ENCODE measurements at places on chromosomes 7 and 10.

GRCh38 chr10:24333736-24334135 lies 124.8 kb downstream of the KIAA1217 start:
- DNase-seq = no peak

GRCh38 chr10:88491314-88491713 lies 91.8 kb downstream of the RNLS start:
- no peak for DNase-seq

- DNase-seq = no peak
Observed at GRCh38 chr7:17530741-17531421, 232.4 kb downstream of the AHR start.

GRCh38 chr7:30285536-30286284 lies 1.3 kb downstream of the ZNRF2 start:
- peak; percentile 56 for DNase-seq

DNA sequence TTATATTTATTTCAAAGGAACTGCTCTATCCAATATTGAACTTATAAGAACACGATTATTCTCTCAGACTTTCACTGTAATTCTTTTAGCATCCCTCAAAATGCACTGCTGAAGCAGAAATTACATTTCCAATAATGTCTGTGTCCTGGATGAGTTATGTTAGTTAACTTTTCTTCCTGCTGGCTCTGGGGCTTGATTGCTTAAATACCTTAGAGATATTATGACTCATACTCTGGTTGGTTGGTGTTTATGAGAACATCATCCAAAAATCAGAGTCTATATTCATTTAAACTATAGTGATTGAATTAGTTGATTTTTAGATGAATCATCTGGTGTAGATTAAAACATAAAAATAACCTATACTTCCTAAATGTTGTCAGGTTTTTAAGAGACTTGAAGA lies 246.3 kb upstream of the VWC2 start:
- no peak for DNase-seq

DNA sequence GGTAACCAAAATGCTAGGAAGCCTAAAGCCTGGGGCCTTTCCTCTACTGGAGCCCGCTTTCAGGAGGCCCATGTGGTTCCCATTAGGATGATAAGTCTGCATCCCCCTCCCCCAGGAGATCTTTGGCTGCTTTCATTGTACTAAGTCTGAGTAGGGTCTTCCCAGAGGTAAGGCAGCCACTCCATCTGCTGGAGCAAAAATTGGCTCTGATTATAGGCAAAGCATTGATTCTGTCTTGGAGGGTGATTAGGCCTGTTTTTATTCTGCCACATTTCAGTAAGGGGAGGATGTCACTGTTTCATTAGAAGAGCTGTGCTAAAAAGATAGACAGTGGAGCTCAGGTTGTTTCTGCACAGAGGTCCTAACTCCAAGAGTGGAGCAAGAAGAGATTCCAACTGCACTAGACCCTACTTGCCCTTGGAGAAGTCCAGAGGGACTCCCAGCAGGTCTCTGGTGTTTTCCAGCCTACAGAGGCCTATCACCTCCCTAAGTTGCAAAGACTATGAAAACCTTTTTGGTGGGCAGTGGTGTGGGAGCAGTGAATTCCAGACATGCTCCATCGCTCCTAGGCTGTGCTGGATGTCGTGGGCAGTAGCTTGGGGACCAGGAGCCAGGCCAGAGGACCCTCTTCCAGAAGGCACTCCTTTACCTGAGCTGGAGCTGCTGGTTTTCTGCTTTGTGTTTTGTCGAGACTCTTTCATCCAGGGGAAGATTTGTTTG lies 7.1 kb upstream of the HOXA2 start:
- DNase-seq = peak; percentile 70

DNA sequence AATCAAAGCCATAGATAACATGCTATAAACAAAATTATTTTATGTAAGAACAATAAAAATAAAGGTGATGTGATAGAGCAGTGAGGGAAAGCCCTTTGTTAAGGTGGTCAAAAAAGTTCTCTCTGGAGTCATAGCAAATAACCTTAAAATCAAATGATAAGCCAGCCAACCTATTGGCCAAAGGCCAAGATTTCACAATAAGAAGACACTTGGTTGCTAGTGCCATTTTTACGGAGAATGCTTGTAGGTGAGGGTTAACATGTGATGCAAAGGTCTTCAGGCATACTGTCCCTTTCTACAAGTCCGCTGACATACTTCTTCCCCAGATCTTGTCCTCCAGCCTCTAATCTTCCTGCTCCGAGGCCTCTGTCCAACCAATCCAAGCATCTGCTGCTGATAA lies 98.2 kb upstream of the ARID5B start:
- DNase-seq = no peak

GRCh38 chr7:31059551-31059950 lies 7.4 kb downstream of the ADCYAP1R1 start:
- DNase-seq = no peak

- DNase-seq = no peak
Observed at GRCh38 chr10:124357561-124357885, 61.2 kb downstream of the OAT start.

DNA sequence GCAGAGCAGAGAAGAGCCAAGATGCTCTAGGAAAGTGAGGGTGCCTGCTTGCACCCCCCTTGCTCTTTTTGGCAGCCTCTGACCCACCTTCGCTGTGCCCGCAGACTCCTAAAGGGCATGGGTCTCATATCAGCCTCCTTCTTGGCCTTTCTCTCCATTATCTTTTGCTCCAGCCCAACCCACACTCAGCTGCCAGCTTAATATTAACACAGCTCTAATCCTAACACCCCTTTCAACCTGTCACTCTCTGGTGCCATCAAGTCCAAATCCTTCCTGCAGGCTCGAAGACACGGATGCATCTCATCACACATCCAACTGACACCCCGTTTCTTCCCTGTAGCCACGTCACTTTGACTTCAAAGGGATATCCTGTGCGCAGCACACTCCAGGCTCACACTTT lies 171.6 kb upstream of the AUTS2 start:
- DNase-seq = no peak

GRCh38 chr7:13990319-13990983 lies 985 bp upstream of the ETV1 start:
- DNase-seq = peak; percentile 91

DNA sequence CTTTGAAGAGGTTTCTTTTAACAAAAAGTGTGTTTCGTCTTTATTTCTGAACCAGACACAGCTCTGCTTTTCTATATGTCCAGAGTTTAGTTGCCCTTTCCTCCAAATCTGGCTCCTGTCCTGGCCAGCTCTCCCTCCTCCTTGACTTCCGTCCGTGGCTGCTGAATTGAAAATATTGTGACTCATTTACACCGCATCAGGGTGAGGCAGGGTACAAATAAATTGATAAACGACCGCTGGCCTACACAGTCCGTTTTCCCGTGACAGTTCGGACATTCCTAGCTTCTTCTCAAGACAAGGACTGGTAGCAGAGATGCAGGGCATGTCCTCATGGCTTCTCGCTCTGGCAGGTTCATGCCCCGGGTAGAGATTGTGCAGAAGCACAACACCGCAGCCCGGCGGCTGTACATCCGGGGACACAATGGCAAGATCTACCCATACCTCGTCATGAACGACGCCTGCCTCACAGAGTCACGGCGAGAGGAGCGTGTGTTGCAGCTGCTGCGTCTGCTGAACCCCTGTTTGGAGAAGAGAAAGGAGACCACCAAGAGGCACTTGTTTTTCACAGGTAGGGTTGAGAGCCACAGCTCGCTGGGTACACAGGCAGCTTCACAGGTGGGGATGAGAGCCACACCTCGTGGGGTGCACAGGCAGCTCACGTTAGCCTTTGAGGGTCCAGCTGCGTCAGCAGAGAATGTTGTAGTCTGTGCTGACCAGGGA lies 126.6 kb downstream of the TRRAP start:
- DNase-seq = no peak

GRCh38 chr7:118429141-118429540 lies 204.6 kb downstream of the ANKRD7 start:
- no peak for DNase-seq

DNA sequence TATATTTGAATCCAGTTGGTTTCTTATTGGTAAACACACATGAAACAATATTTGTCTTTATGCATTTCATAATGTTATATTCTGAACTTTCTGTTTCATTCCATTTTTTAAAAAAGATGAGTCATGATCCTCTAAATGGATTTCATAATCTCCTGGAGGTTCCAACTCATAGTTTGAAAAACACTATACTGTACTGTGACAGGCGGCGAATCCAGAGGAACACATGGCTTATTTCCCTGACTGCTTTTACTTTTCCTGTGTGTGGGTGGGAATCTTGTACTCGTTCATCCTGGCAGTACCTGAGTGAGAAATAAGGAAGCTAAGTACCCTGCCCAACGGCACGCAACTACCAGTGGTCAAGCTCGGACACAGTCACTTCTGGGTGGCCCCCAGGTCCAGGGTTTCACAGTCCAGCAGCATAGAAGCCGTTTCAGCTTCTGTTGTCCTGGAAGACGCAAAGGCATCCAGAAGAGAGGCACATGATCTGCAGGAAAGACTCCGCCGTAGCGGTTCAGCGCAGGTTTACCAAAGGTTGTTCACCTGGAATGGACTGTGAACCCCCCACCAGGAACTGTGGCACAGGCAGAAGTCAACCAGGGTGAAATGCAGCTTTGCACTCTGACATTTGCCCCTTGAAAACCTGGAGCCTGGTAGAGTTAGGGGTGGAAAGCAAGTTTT lies 117.7 kb downstream of the CCNY start:
- no peak for DNase-seq

GRCh38 chr7:148276314-148277041 lies 314.1 kb upstream of the C7orf33 start:
- DNase-seq = no peak

DNA sequence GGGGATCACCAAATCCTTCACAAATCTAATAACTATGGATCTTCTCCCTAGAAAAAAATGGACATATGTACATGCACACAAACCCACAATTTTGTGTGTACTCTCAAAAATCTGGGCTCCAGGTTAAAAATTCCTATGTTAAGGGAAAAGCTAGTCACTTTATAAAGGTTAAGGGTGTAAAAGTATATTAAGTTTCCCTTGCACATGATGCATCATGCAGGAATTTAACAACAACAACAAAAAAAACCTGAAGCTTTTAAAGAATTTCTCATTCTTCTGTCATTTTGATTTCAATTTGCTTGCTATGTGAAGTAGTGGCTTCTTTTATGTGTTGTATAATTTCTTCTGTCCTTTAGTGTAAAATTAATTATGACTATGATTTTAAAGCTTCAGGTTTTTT lies 123.7 kb downstream of the CNOT4 start:
- no peak for DNase-seq

DNA sequence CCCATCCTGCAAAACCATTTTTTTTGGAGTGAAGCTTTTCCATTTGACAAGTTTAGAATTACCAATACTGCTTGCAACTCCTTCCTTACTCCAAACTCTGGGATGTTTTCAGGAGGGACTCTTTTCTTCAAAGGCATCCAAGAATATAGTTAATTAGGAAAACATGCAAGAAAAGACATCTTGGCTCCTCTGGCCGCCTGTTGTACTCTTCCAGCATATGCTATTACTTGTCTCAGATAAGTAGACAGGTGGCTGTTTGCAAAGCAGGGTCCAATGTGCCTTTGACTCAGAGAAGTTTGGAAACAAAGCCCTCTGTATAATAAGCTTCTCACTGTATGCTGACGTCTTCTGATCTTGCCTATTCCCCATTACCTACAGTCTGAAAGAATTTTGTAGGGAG lies 746.5 kb downstream of the AUTS2 start:
- no peak for DNase-seq

DNA sequence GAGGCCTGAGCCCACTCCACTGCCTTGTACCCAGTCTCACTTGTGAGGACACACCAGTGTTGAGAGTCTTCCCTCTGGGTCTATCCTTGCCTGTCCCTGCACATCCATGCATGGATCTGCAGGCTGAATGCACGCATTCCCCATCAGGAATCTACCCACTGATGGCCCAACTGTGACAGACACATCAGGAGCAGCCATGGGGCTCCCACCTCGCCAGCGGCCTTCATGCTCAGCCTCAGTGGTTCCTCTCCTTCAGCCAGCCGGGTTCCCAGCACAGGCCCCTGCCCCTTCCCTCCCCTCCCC lies 21.3 kb downstream of the ANTXRL start:
- no peak for DNase-seq

- DNase-seq = peak; percentile 41
Observed at GRCh38 chr10:35336921-35337823, 863 bp downstream of the CCNY start.

DNA sequence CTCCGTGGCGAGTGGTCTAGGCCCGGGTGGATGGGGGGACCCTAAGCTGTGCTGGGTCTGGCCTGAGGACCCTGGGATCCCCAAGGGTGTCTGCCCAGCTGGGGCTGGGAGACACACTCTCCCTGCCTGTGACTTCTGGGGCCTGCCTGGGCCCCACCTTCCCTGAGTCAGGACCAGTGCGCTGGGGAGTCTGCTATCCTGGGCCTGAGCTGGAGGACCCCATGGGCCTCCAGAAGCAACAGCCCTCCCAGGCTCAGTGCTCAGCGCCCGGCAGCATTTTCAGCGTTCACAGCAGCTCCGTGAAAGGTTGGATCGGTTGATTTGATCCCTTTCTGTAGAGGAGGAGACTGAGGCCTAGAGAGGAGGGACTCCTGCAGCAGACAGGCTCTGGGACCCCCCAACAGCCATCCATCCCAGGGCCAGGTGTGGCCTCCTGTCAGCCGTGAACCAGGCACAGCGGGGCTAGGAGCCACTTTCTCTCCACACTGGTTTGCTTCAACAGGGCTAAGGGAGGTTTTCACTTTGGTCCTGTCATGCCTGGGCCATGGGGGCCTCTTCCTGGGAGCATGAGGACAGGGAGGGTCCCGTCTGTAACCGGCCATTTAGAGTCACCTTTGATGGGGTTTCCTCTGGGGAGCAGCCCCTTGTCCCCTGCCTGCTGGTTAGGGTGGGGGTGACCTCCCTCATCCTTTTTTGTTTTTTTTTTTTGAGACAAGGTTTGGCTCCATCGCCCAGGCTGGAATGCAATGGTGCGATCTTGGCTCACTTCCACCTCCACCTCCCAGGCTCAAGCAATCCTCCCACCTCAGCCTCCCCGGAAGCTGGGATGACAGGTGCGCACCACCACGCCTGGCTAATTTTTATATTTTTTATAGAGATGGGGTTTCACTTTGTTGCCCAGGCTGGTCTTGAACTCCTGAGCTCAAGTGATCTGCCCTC lies 12.4 kb downstream of the FOXL3 start:
- no peak for DNase-seq

DNA sequence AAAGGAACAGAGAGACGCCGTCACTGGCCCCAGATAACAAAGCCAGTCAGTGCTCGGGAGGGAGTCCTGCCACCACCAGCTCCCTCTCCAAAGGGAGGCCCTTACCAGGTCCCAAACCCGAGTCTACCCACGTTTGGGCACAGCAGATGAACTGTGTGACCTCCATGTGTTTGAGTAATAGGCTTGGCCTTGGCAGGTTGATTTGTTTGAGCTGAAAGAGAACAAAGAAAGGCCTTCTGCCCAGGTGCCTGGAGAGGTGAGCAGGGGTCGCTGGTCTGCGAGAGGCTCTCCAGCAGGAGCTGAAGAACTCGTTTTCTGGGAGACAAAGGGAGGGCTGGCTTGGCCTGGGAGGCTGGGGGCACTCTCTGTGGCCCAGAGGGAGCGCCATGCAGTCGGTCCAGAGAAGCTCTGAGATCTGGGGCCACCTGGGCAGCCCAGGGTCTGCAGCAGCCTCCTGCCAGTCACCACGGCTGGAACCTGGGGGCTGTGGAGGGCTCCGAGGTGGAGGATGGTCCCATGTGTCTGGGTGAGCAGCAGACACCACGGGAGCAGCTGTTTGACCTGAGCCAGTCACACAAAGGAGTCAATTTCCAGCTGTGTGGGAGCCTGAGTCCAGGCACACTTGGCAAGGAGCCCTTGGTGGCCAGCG lies 99.7 kb downstream of the PAXIP1 start:
- DNase-seq = no peak

Measured in lung (tissue), 17 donors.